ENCODE measurements at places on chromosomes 13 and 19. TPM values are rescaled to one million over a fixed set of nuclear protein-coding genes. Genes with fewer than 3 reads are reported as not detected.

ACTMAP gene
- 9.1 TPM for total RNA-seq

SLC7A9 gene
- total RNA-seq, result not detected

DNA sequence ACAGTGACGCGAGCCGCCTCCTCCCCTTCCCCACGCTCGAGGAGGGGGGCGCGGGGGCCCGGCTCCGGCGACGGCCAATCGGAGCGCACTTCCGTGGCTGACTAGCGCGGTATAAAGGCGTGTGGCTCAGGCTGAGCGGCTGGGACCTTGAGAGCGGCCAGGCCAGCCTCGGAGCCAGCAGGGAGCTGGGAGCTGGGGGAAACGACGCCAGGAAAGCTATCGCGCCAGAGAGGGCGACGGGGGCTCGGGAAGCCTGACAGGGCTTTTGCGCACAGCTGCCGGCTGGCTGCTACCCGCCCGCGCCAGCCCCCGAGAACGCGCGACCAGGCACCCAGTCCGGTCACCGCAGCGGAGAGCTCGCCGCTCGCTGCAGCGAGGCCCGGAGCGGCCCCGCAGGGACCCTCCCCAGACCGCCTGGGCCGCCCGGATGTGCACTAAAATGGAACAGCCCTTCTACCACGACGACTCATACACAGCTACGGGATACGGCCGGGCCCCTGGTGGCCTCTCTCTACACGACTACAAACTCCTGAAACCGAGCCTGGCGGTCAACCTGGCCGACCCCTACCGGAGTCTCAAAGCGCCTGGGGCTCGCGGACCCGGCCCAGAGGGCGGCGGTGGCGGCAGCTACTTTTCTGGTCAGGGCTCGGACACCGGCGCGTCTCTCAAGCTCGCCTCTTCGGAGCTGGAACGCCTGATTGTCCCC, at the start of gene JUNB:
JUNB (plus strand) TSS at position 142 of the 706 bp plus-strand sequence; CDS start at position 428, 286 bp downstream.
- DNase-seq, result peak; percentile 98
- no peaks in the 10 kb centered on the region for H3K27me3 ChIP-seq
- peak within 1 kb of the TSS; percentile 70 for H3K4me3 ChIP-seq
- H3K4me1 ChIP-seq, result peaks cover 35% of the 10 kb centered on the region
- peak within 1 kb of the TSS; percentile 91 for H3K27ac ChIP-seq

- H3K27ac ChIP-seq, result no peak overlapping the region
- no peaks in the 10 kb centered on the region for H3K27me3 ChIP-seq
- DNase-seq, result no peak
- no peaks in the 10 kb centered on the region for H3K36me3 ChIP-seq
Measured at GRCh38 chr13:100158569-100158968, 69.7 kb downstream of the PCCA start.

- no peak overlapping the region for H3K27ac ChIP-seq
- H3K4me3 ChIP-seq, result no peak overlapping the region
- no peak for DNase-seq
- H3K4me1 ChIP-seq, result no peaks in the 10 kb centered on the region
- H3K27me3 ChIP-seq, result peaks cover 14% of the 10 kb centered on the region
- no peaks in the 10 kb centered on the region for H3K36me3 ChIP-seq
Measured at GRCh38 chr13:98772794-98773452, 20.5 kb upstream of the SLC15A1 start.

DNA sequence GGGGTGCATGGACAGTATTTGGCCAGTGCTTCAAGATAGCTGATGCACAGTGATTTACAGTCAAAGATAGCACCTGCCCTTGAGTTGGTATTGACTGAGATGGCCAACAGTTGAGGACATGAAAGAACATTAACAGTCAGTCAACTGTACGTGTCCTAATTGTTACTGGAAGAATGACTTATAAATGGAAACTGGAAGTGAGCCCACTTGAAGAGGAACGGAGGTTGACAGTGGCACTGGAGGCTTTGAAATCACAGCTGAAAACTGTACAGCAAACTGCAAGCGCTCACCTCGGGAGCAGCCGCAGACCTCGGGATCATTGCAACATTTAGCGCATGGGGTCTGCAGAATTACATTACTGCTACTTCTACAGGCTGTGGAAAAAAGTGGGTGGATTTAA, 77.1 kb downstream of the GGACT start:
- H3K27me3 ChIP-seq, result no peaks in the 10 kb centered on the region
- peaks cover 7% of the 10 kb centered on the region for H3K4me1 ChIP-seq
- no peaks in the 10 kb centered on the region for H3K36me3 ChIP-seq
- DNase-seq, result no peak
- no peak overlapping the region for H3K27ac ChIP-seq

GRCh38 chr19:44737238-44738071, 11.1 kb upstream of the BCL3 start:
- H3K4me3 ChIP-seq, result no peak overlapping the region
- no peak overlapping the region for H3K27ac ChIP-seq
- H3K36me3 ChIP-seq, result no peaks in the 10 kb centered on the region
